ENCODE measurements at places on chromosomes 2 and 18. TPM values are rescaled to one million over a fixed set of nuclear protein-coding genes. Genes with fewer than 3 reads are reported as not detected.

The PTPRN gene
- total RNA-seq, result 0.14 TPM

The CIAO1 gene
- total RNA-seq, result 51.3 TPM

The MYL12A gene
- 664 TPM for total RNA-seq

The ERFE gene
- total RNA-seq, result 0.38 TPM

The TRIB2 gene
- 39.4 TPM for total RNA-seq

The RASGRP3 gene
- 6.5 TPM for total RNA-seq

The ALPG gene
- 0.24 TPM for total RNA-seq

The HOXD12 gene
- total RNA-seq, result not detected

The KLHL14 gene
- 0.24 TPM for total RNA-seq

The VIL1 gene
- total RNA-seq, result 0.14 TPM

GRCh38 chr2:112731479-112731878, 10.7 kb downstream of the NT5DC4 start:
- H3K27ac ChIP-seq, result no peak overlapping the region
- H3K4me3 ChIP-seq, result no peak overlapping the region
- H3K4me1 ChIP-seq, result no peaks in the 10 kb centered on the region
- H3K27me3 ChIP-seq, result no peaks in the 10 kb centered on the region
- DNase-seq, result no peak

- no peaks in the 10 kb centered on the region for H3K36me3 ChIP-seq
- H3K27me3 ChIP-seq, result peaks cover 14% of the 10 kb centered on the region
- no peak overlapping the region for H3K27ac ChIP-seq
- peaks cover 24% of the 10 kb centered on the region for H3K4me1 ChIP-seq
- DNase-seq, result no peak
- no peak overlapping the region for H3K4me3 ChIP-seq
These were observed 57.8 kb upstream of the HS6ST1 start for GRCh38 chr2:128376241-128377041.

- no peak for DNase-seq
- H3K27me3 ChIP-seq, result no peaks in the 10 kb centered on the region
- no peak overlapping the region for H3K27ac ChIP-seq
These were observed 22.3 kb downstream of the DNAH7 start for GRCh38 chr2:196046123-196046917.

GRCh38 chr2:170770008-170770605, at the start of gene ERICH2:
Gene ERICH2, plus strand, starts transcription at chr2:170770378. Its CDS starts 304 bp downstream, at chr2:170770682.
- peak; percentile 51 for DNase-seq
- H3K4me3 ChIP-seq, result peak within 1 kb of the TSS; percentile 54
- peaks cover 26% of the 10 kb centered on the region for H3K27me3 ChIP-seq

- H3K4me1 ChIP-seq, result peaks cover 26% of the 10 kb centered on the region
- no peak overlapping the region for H3K4me3 ChIP-seq
- no peak overlapping the region for H3K27ac ChIP-seq
- peaks cover 10% of the 10 kb centered on the region for H3K27me3 ChIP-seq
- no peak for DNase-seq
These were observed 22.3 kb upstream of the FOSL2 start for GRCh38 chr2:28370354-28370753.

GRCh38 chr18:24930971-24931370, 421.0 kb downstream of the ZNF521 start:
- no peak for DNase-seq
- H3K27me3 ChIP-seq, result no peaks in the 10 kb centered on the region
- no peaks in the 10 kb centered on the region for H3K36me3 ChIP-seq

DNA sequence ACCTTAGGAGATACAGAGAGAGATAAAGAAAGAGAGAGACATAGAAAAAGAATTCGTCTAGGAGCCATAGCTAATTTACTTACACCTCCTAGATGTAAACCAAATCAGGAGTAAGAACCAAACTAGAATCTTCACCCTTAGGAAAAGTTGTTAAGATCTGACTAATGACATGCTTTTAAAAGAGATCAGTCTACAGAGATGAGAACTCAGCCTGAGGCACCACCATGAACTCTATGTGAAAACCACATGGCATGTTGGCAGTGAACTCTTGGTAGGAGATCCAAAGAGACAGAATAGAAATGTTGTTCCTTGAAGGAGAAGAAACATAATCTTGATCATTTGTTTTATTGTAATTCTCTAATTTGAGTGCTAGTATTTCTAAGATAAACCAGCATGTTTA, 585.4 kb upstream of the ID2 start:
- H3K4me1 ChIP-seq, result no peaks in the 10 kb centered on the region
- no peak for DNase-seq
- H3K4me3 ChIP-seq, result no peak overlapping the region
- no peak overlapping the region for H3K27ac ChIP-seq

GRCh38 chr18:36183033-36183432, 4.3 kb upstream of the MOCOS start:
- peaks cover 17% of the 10 kb centered on the region for H3K27me3 ChIP-seq
- peaks cover 3% of the 10 kb centered on the region for H3K36me3 ChIP-seq
- no peak overlapping the region for H3K4me3 ChIP-seq

- H3K4me1 ChIP-seq, result no peaks in the 10 kb centered on the region
- H3K27ac ChIP-seq, result no peak overlapping the region
- H3K27me3 ChIP-seq, result no peaks in the 10 kb centered on the region
- DNase-seq, result no peak
- no peaks in the 10 kb centered on the region for H3K36me3 ChIP-seq
These were observed 92.0 kb upstream of the GULP1 start for GRCh38 chr2:188199716-188200128.

DNA sequence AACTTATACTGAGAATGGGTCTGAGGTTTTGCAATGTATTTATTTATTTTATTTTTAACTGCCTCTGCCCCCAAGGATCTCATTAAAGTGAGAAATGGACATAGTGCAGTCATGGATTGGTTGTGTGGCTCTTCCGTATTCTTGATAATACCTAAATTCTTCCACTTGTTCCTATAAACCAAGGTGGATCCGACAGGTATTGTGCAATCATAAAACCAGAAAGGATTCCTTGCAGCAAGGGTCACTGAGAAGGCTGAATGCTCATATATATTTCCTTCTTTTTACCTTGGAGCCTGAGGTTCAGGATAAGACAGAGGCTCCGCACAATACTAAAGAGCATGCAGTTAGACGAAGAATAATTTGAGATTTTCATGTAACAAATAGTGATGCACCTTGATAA, 826.0 kb upstream of the SOX11 start:
- no peaks in the 10 kb centered on the region for H3K27me3 ChIP-seq
- H3K27ac ChIP-seq, result no peak overlapping the region
- no peak overlapping the region for H3K4me3 ChIP-seq

- H3K4me3 ChIP-seq, result no peak overlapping the region
- H3K27me3 ChIP-seq, result no peaks in the 10 kb centered on the region
- no peak for DNase-seq
- no peak overlapping the region for H3K27ac ChIP-seq
- no peaks in the 10 kb centered on the region for H3K4me1 ChIP-seq
- peaks cover 4% of the 10 kb centered on the region for H3K36me3 ChIP-seq
These were observed 223.0 kb downstream of the UBE2E3 start for GRCh38 chr2:181203412-181203811.

- H3K27ac ChIP-seq, result no peak overlapping the region
- peak overlapping the region; percentile 40 for H3K4me3 ChIP-seq
- H3K36me3 ChIP-seq, result no peaks in the 10 kb centered on the region
- no peak for DNase-seq
- no peaks in the 10 kb centered on the region for H3K27me3 ChIP-seq
These were observed 221.7 kb downstream of the CDH20 start for GRCh38 chr18:61554946-61555361.

GRCh38 chr2:149894760-149895159, 307.2 kb upstream of the MMADHC start:
- no peaks in the 10 kb centered on the region for H3K27me3 ChIP-seq
- H3K36me3 ChIP-seq, result no peaks in the 10 kb centered on the region
- DNase-seq, result no peak
- H3K4me1 ChIP-seq, result no peaks in the 10 kb centered on the region
- no peak overlapping the region for H3K4me3 ChIP-seq
- no peak overlapping the region for H3K27ac ChIP-seq

GRCh38 chr2:218982586-218983262, 2.3 kb downstream of the FEV start:
- H3K27ac ChIP-seq, result no peak overlapping the region
- DNase-seq, result no peak
- no peaks in the 10 kb centered on the region for H3K36me3 ChIP-seq
- no peak overlapping the region for H3K4me3 ChIP-seq

DNA sequence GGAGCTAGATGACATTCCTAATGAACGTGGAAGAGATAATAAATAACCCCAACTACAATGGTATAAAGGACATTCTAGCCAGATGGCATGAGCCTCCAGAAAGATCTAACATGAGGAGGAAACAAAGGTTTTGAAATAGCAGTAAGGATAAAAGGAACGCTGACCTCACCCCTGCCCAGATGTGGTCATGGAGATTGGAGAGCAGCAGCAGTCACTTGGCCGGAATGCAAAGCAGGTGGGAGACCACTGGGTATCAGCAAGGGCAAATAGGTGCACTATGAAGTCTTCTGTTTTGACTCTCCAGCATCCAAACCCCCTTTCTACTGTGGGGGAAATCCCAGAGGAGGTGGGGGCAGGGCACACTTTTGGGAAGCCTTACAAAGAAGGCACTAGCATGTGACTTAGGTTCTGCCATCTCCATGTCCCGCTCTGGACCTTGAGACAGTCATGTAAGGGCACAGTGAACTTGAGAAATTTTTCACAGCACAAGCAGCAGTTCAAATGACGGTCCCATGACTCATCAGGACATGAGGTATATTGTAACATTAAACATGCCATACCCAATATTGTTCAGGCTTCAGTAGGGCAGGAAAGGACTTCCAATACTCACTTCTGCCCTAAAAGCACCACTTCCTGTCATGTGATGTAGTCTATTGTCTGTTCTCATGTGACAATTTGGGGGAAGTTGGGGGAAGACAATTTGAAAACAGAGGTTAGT, 55.2 kb downstream of the METTL4 start:
- no peak for DNase-seq
- no peak overlapping the region for H3K27ac ChIP-seq
- no peaks in the 10 kb centered on the region for H3K27me3 ChIP-seq

- H3K27me3 ChIP-seq, result no peaks in the 10 kb centered on the region
- peaks cover 21% of the 10 kb centered on the region for H3K4me1 ChIP-seq
- no peak overlapping the region for H3K4me3 ChIP-seq
- peak overlapping the region; percentile 49 for H3K27ac ChIP-seq
- peaks cover 7% of the 10 kb centered on the region for H3K36me3 ChIP-seq
- no peak for DNase-seq
These were observed 103.6 kb downstream of the DOCK10 start for GRCh38 chr2:224938651-224939182.

DNA sequence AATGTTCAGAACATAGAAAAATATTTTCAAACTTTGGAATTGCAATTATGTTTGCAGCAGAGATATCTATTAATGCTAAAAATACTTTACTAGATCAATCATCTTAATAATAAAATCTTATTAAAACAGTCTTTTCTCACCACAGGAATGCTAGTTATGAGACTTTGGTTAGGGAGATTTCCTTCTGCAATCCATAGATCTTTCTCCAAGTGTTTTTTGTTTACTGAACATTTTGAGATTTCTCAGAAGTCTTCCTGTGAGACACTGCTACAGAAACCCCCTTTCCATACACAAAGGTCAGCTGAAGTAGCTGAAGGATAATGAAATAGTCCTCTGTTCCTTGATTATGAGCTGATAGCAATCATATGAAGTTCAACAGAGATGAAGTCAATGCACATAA, 59.4 kb upstream of the RAPH1 start:
- DNase-seq, result no peak
- H3K27ac ChIP-seq, result no peak overlapping the region
- H3K4me1 ChIP-seq, result no peaks in the 10 kb centered on the region
- no peak overlapping the region for H3K4me3 ChIP-seq
- H3K27me3 ChIP-seq, result no peaks in the 10 kb centered on the region

DNA sequence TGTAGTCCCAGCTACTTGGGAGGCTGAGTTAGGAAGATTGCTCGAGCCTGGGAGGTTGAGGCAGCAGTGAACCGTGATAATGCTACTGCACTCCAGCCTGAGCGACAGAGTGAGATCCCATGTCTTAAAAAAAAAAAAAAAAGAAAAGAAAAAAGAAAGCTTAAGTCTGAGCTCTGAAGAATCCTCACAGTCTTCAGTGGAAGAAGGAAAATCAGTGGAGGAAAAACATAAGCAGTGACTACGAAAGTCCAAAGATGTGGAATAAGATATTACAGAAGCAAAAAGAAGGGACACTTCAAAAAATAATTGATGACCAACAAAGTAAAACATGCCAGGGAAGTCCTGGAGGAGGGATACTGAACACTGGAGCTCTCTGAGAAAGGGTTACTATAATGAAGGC, 2.8 kb upstream of the PCGF1 start:
- peaks cover 10% of the 10 kb centered on the region for H3K36me3 ChIP-seq
- no peak overlapping the region for H3K4me3 ChIP-seq
- H3K27me3 ChIP-seq, result peaks cover 59% of the 10 kb centered on the region
- H3K4me1 ChIP-seq, result peaks cover 39% of the 10 kb centered on the region

DNA sequence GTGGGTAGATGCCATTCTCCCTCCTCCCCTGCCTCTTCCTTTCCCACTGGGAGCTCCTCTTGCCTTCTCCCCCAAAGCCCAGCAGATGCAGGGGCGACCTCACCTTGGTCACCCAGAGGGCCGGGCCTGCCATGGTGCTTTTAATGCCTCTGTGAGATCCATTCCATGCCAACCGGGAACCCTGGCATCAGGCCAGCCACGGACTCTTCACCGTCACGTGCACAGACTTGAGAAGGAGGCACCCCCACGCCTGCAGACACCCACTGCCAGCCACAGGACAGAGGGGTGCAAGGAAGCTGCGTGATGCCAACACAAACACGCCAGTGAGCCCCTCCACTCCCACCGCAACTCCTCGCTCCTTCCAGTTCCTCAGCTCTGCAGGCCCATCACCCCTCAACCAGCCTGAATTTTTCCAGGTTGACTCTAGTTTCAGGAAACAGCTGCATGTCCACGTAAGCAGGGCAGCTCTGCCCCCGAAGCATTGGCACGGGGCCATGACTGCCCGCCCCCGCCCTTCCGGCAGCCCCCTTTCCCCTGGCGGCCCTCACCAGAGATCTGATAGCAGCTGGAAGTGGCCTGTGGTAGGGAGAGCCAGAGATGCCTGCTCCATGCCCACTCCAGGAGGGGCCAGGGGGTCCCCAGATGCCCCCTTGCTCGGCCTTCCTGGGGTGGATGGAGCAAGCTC, 50.8 kb downstream of the DNMT3A start:
- H3K4me3 ChIP-seq, result no peak overlapping the region
- H3K27ac ChIP-seq, result no peak overlapping the region
- no peak for DNase-seq
- H3K27me3 ChIP-seq, result no peaks in the 10 kb centered on the region

GRCh38 chr2:69779258-69780001, 37.5 kb downstream of the ANXA4 start:
- no peaks in the 10 kb centered on the region for H3K36me3 ChIP-seq
- no peak overlapping the region for H3K27ac ChIP-seq
- DNase-seq, result no peak
- H3K4me1 ChIP-seq, result no peaks in the 10 kb centered on the region

Measured in thymus (tissue), 14 donors.